Retina (tissue), 1 donor: ENCODE measurements at places on chromosomes 3 and 15.

GRCh38 chr3:156445117-156446090 lies 109.5 kb downstream of the SSR3 start:
- no peak for DNase-seq

GRCh38 chr15:64640146-64640871 lies 135.1 kb downstream of the RBPMS2 start:
- no peak for DNase-seq

- no peak for DNase-seq
Measured at GRCh38 chr15:73335026-73335425, 33.7 kb downstream of the HCN4 start.

- DNase-seq = no peak
Measured at GRCh38 chr15:83352119-83352518, 67.7 kb upstream of the BNC1 start.

DNA sequence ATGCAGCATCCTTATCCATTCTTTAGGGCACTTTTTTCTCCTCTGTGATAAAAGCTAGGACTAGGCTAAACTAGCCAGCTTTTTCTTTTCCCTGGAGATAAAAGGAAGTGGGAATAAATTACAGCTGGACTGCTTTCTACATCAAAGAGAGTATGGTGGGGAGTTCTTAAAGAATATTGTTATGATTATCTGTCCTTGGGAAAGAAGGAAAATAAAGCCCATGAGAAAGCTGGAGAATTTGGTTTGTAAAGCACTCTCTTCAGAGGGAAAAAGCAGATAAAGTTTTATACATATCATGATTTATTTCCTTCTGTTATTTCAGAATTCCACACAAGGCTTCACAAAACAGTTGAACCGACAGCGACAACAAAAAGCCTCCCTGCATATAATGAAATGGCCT lies 923.0 kb downstream of the DIPK2A start:
- DNase-seq = no peak

DNA sequence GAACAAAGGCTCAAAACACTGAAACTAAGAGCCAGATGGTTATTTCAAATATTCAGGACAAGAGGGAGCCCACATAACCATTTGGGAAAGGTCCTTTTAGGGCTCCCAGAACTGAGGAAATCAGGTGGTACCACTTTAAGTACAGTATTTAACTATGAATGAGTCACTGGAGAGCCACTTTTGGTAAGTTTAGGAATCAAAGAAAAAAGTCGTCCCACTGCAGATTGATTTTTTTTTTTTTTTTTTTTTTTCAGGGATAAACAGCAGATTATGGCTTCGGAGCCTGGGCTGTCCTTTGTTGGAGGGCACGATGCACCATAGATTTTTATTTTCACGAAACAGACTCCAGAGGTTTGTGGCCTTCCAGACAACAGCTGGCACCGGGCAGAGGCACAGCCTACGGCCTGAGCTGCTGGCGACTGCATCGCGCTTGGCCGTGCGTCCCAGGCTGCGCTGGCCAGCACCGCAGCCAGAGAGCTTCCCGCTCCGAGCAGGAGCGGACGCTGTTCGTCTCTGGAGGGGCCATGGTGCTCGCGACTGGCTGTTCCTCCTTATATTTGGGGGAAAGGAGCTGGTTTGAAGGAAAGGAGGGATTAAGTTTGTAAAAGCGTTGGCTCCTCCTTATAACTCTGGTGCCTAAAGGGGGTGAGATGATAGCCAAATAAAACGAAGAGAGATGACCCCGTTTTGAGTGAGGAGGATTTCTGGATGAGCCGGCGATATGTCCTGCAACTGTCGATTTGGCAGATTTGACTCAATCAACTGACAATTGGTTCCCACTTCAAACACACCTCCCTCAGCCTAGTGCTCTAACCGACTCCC lies 152.9 kb upstream of the GOLIM4 start:
- DNase-seq = peak; percentile 90

DNA sequence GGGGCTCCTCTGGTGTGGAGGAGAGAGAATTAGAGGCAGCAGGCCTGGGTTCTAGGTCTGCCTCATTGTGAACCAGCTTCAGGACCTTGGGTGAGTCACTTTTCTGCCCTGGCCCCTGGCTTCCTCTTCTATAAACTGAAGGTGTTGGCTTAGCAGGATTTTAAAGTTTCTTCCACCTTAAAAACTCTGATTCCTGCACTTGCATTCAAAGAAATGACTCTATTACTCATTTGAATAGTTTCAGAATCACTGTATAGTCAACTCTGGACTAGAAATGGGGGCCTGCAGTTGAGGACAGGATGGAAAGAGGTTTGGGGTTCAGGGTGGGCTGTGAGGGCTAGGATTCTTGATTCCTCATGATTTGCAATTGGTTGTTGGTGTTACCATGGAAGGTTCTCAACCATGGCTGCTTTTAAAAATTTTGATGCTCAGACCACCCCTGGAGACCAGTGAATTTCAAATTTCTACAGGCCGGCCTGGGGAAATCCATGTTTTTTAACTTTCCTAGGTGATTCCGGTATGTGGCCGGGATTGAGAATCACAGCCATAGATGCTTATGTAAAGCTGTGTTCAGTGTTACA lies 19.9 kb downstream of the SMAD3 start:
- no peak for DNase-seq

- DNase-seq = no peak
Measured at GRCh38 chr3:171878461-171879225, 35.5 kb downstream of the TMEM212 start.

DNA sequence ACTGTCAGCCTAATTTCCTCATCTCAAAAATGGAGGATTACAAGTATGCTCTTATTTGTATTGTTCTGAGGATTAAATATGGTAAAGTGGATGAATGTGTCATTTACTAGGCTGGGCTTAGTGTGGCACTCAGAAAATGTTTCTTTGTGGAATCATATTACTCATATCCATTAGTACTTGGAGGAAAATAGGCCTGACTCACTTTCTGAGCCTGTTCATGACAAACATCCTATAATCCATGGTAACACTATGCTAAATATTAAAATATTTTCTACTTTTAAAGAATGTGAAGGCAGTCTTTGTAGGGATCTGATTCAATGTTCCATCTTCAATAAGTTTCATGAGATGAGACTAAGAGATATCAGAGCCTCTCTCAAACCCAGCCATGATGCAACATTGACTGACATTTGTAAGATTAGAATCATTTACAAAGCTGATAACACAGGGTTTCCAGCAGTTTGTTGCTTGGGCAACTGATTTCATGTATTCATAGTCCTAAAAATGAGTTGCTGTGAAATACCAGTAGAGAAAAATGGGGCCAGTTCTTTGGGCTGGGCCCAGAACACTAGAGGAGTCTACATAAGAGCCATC lies 1048.5 kb downstream of the NTRK3 start:
- DNase-seq = no peak

DNA sequence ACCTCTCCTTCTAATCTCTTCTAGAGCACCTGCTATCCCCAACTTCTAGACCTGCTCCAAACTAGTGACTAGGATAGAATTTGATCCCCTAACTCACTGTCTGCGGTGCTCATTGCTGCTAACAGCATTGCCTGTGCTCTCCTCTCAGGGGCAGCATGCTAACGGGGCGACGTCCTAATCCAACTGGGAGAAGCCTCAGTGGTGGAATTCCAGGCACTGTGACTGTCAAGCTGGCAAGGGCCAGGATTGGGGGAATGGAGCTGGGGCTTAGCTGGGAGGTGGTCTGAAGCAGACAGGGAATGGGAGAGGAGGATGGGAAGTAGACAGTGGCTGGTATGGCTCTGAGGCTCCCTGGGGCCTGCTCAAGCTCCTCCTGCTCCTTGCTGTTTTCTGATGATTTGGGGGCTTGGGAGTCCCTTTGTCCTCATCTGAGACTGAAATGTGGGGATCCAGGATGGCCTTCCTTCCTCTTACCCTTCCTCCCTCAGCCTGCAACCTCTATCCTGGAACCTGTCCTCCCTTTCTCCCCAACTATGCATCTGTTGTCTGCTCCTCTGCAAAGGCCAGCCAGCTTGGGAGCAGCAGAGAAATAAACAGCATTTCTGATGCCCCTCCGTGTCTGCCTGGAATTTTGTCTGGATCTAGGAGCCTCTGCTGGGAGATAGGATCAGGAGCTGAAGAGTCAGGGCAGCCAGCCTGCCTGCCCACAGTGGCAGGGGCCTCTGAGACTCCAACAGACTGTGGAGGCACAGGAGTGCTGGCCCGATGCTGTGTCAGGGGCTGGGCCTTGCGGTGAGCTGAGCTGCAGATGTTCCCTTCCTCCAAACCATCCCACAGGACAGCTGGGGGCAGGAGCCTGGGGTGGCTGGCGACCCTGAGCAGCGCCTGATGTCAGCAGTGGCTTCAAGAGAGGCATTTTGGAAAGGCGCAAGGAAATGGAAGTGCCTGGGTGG lies 3.0 kb downstream of the ISLR start:
- peak; percentile 56 for DNase-seq

DNA sequence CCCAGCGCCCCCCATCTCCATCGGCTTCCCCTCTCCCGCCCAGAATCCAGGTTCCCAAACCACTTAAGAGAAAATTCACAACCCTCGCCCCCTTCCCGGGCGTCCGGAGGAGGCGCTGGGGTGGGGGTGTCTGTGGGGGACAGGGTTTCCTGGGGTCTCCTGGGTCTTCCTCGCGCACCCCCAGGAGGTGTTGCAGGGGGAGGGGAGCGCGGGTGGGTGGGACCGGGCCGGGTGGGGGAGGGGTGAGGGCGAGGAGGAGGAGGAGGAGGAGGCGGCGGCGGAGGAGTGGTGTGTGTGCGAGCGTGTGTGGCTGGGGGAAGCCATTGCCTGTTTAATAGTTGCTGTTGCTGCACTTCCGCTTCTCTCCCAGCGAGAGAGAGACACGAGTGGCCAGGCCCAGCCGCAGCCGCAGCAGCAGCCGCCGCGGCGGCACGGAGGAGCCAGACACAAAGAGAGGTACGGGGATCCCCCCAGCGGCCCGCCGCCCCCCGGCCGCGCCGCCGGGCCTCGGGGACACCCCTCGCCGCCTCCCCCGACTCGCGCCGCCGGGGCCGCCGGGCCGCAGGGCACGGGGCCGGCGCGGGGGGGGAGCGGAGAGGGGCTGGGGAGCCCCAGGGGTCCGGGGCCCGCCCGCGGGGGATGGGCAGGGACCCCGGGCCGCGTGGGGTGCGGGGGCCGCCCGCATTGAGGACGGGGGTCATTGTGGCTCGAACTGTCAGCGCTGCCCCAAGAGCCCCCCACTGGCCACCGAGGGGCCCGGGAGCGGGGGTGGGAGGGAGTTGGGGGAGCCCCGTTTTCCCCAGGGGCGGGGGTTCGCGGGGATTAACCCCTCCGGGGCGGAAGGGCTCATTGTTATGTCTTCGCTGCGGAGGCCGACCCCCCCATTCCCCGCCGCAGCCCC lies at the start of gene UBE2E1:
TSS of gene UBE2E1 (plus strand) at position 323 of the 901 bp plus-strand sequence. CDS start 1,315 bp downstream, outside the sequence.
- DNase-seq = peak; percentile 50

DNA sequence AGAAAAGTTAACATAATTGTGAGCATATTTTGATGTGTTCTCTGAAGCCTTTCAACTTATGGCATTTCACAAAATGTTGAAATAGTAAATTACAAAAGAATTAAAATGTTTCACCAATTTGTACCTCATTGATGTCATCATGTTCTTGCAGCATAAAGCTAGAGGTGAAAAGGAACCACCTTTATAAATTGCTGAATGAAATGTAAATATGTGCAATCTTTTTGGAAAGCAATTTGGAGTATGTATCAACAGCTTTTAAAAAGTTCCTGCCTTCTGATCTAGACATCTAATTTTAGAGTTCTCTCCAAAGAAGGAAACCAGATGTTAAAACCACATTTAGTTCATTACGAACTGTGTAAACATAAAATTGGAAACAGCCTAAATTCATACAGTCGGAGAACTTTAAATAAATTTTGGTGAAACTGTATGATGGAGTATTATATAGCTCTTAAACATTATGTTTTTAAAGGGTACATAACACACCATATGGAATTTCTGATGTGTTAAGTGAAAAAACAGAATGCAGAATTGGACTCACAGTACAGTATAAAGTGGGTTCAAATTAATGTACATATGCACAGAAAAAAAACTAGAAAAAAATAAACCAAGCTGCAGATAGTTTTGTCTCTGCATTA lies 311.2 kb upstream of the NAALADL2 start:
- no peak for DNase-seq

- DNase-seq = no peak
Measured at GRCh38 chr15:74039656-74040010, 42.7 kb downstream of the GOLGA6A start.

- DNase-seq = peak; percentile 80
Measured at GRCh38 chr3:12479919-12480427, 4.3 kb upstream of the TSEN2 start.

DNA sequence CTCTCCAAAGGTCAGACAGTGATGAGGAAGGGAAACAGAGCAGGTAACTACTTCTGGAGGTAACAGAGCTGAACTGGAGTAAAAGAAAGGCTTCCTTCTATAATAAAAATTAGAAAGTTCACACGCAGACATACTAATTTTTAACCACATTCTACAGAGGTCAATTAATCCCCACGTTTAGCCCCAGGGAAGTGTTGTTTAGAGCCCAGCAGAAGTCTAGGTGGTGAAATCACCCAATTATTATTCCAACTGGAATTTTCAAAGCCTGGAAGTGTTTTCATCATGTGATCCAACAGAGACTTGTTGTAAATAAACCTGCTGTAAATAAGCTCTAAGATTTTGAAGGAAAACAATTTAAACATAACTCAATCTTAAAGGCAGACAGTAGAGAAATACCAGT lies 6.8 kb downstream of the ALDH1A2 start:
- no peak for DNase-seq

DNA sequence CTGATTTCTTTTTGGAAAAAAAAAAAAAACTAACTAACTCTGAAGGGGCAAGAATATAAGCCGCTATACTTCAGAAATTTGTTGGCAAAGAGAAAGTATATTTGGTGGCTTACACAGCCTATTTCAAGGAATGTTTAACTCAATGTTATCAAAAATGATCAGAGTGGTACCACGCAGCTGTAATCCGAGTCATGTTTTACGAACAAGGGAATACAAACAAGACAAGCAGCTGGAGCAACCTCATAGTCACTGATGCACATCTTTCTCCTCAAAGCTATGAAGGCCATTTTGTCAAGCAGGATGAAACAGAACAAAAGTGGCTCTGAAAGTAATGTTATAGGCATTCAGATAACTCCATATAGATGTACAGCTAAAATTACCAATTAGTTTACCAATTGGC lies 81.2 kb downstream of the SCAPER start:
- no peak for DNase-seq

- no peak for DNase-seq
Measured at GRCh38 chr3:25503898-25504301, 75.8 kb downstream of the RARB start.
